Heart left ventricle (tissue), 16 donors: ENCODE measurements at places on chromosomes 4 and X.

DNA sequence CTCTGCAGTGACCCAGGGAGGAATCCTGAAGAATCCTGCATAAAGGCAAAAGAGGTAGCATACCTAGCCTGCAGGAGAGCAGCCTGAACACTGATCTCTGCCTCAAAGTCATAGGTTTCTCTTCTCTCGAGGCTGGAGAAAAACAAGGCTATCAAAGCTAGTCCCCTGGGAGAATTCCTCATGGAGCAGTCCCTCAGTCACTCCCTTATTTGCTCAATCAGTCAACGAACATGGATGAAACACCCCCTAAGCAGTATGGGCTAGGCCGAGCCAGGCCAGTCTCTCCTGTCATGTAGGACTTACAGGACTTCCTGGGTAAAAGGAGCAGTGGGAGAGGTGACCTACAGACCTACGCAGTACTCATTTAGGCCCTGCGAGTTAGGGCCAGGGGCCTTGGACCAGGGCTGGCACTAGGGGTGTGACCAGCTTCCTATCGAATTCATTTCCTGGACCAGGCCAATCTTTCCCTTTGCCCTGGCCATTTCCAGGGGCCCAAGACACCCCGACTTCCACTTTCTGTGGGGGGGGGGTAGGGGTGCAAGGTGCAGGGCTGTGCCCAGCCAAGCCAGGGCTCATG is 164.1 kb downstream of the EFNB1 start:
- DNase-seq = no peak

- no peak for DNase-seq
Observed at GRCh38 chrX:50644496-50644895, 169.5 kb downstream of the SHROOM4 start.

GRCh38 chrX:13694359-13694758 is 5.4 kb downstream of the RAB9A start:
- no peak for DNase-seq

DNA sequence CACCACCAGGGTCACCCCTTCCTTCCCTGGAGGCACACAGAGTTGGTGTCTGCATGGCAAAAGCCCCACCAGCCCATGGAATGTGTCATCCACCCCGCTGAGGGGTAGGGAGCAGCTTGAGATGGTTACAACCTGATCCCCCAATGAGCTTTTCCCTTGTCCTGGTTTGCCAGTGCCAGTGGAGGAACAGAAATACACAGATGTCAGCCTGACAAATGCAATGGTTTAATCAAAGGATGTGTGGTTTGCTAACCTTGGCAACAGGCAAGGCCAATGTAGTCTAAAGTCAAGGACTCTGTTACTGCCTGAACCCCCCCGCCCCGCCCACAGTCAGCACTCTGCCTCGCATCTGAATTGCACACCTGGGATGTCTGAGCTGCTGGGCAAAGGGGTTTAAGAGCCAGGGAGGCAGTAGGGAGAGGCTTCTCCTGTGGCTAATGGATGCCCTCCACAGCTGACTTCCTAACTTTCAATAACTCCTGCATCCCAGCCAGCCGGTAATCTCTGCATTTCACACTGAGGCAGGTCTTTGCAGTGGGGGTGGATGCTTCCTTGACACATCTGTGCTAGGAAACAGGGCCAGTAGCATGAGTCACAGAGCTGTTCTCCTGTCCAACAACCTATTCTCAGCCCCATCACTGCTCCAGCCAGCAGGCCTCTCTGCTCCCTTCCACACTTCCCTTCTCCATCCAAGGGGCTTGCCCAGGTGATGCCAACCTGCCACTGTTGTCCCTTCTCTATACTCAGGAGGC is 137.5 kb downstream of the AMMECR1 start:
- DNase-seq = peak; percentile 40

DNA sequence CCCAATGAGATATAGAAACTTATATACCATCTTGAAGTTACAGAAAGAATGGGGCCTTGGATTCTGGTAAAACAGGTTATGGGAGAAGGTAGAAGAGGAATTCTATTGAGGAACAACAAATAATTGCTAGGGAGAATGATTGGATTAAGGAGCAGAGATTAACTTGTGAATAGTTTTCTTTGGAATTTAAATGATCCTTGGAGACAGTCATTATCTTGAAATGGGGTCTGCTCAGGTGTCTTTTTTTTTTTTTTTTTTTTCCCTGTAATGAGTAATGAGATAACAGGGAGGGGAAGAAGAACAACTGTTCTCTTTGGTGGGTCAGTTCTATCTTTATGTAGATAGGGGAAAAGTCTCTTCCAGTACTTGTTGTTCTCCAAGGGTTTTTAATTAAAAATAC is 1406.0 kb downstream of the RPA4 start:
- no peak for DNase-seq

- DNase-seq = no peak
Observed at GRCh38 chrX:103846386-103846785, 14.3 kb upstream of the RAB9B start.

DNA sequence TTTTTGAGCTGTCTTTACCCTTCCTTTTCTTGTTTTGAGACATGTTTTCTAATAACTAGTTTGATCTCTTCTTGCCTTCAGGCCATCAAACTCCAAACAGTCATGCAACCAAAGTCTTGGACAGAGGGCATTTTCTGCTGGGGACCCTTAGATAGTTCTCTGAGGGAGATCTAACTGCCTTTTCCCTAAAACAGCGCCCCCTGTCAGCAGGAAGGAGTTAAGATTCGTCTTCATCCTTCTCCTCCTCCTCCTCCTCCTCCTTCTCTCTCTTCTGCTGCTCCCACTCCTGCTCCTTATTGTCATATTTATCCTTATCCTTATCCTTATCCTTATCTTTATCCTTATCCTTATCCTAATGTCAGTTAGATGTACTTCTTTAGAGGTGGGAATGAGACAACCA is 417.2 kb downstream of the TRAM1L1 start:
- no peak for DNase-seq
